Thoracic aorta (tissue), 2 donors: ENCODE measurements at places on chromosomes 7 and 10.
A peak's percentile ranks its signal among the peaks of the same experiment; 100 is the strongest.

GRCh38 chr10:101042667-101043362 is 11.8 kb downstream of the SFXN3 start:
- DNase-seq, result peak; percentile 98

GRCh38 chr7:99106411-99106810 is 37.5 kb downstream of the SMURF1 start:
- no peak for DNase-seq

DNA sequence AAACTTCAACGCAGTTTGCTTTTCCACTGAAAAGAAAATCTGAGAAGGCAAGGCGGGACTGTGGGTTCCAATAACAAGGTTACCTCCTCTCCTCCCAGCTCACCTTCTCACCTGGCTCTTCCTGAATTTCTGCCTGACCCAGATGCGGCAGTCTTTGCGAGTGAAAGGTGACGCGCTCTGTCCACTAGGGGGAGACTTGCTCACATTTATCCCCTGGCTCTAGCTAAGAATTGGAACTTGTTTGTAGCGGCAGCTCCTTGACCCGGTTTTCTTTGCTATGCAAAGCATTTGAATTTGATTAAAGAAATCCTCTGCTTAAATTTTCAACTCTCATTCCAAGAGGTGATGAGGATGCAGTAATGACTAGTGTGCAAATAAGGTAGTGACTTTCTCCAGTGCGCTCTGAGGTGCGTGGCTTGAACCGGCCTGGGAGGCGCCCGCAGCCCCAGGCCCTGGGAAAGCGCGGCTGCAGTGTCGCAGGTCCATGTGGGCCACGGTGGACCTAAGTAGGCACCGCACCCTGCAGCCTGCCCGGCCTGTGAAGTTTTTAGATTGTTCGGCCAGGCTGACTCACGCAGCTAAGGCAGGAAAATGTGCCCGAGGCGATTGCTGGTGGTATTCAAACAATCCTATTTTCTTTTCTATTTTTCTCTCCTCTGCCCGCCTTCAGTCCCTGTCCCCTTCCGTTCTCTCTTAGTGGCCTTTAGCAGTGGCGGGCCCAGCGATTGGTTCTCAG is 336.9 kb upstream of the NPSR1 start:
- peak; percentile 5 for DNase-seq

DNA sequence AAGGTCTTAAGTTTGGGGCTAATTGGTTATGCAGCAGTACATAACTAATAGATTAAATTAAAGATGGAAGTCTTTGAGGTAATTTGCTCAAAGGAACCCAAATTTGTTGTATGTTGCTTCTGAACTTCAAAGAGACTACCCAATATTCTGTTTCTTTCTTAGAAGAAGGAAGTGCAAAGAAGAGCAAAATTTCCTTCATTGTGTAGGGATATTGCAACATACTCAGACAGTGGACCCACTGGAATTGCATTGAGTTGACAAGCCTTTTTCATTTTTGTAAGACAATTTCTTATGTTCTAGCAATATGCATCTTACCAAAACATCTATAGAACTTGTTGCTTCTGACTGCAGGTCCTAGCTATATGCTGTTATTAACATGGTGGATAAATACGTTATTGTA is 527.8 kb downstream of the SH2D4B start:
- no peak for DNase-seq

GRCh38 chr7:1105189-1105588 is 17.3 kb downstream of the GPER1 start:
- no peak for DNase-seq
